ENCODE measurements at places on chromosomes 3 and 15.

- DNase-seq, result no peak
Measured at GRCh38 chr3:38297947-38298711, 16.0 kb downstream of the SLC22A14 start.

- no peak for DNase-seq
Measured at GRCh38 chr3:193231201-193231600, 9.8 kb upstream of the PLAAT1 start.

- DNase-seq, result no peak
Measured at GRCh38 chr3:159252274-159252673, 450.4 kb downstream of the MFSD1 start.

DNA sequence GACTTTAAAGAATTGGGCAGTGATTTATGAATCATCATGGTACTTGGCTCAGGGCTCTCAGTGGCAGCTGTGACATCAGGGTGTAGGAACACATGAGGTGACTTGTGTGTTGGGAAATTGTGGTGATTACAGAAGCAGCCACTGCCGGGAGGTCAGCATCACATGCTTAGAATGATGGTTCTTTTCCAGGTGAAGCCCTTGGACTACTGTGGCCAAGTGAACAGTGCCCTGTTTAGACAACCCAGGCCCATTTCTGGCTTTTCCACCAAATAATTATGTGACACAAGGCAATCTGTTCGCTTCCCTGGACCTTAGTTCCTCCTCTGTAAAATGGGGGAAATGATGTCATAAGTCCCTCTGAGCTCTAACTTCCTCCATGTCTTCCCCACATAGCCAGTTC is 139.7 kb upstream of the ROPN1 start:
- DNase-seq, result no peak

DNA sequence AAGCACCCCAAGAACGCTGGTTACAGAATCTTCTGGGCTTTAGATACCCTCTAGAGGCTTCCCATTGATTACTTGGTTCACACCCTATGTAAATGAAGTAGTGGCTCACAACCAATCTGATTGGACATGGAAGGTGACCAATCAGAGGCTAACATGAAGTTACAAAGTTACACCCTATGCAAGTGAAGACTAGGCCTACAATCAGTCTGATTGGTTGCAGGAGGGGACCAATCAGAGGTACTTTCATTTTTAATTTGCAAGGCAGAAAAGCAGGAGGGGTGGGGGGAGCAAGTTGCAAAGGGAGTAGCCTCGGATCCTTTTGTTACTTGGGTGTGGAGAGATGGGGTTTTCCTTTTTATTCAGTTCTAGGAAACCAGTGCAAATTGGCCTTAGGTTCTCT is 11.1 kb upstream of the RTP2 start:
- no peak for DNase-seq

GRCh38 chr3:64437131-64437530 is 211.9 kb upstream of the PRICKLE2 start:
- DNase-seq, result no peak

DNA sequence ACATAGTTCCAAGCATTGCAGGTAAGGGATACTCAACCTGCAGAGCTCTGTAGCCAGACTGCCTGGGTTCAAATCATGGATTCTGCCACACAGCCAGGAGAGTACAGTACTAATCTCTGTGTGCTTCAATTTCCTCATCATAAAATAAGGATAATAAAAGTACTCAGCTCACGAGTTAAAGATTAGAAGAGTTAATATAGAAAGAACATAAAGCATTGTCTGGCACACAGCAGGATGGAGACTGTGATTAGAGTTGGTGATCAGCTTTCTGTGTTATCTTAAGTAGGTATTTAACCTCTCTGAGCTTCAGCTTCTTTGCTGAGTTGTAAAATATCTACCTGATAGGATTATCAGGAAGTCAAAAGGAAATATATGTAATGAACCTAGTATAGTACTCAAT is 2.7 kb downstream of the CEP70 start:
- DNase-seq, result no peak

DNA sequence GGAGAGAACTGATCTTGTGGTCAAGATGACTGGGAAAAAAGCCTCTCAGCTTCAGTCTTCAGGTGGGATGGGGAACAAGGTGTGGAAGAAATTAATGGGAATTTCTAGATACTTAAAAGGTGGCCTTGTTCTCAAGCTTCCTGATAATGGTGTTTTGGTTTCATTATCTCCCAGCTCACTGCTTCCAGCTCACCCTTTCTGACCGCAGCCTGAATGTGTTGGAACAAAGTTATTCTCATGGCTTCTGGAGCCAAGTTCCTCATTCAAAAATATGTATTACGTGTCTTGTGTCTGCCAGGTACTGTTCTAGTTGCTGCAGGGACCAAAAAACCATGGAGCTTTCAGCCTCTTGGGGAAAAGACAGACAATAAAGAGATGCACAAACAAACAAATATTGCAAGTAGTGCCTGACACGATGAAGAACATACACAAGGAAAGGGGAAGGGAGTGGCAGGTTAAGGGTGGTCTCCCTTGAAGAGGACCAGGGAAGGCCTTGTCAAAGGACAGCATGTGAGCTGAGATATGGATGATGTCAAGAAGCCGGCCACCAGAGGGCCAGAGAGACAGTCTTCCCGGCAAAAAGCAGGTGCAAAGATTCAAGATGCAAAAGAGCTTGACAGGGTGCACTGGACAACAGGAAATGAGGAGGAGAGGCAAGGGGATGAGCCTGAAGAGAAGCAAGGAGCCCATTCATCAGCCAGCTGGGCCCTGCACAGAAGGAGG is 35.5 kb downstream of the ARRDC4 start:
- no peak for DNase-seq

DNA sequence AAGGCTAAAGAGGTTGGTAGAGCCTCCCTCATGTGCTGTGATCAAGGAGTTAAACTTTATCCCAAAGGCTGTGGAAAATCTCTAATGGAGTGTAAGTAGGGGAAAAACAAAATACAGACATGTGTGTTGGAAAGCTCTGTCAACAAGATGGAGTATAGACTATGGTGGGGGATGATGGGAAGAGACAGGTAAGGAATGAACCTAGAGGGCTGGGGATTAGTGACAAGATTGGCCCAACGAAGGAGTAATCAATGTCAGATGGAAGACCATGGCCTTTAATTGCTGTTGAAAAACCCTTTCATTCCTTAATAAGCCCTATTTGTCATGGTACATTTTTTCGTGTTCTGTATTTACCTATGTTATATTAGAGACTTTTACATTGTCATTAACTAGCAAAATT is 278.6 kb downstream of the SQOR start:
- DNase-seq, result no peak

- DNase-seq, result no peak
Measured at GRCh38 chr3:90016555-90016954, 909.1 kb downstream of the EPHA3 start.

- peak; percentile 100 for DNase-seq
Measured at GRCh38 chr3:133573054-133573628, 345 bp upstream of the CDV3 start.

- DNase-seq, result no peak
Measured at GRCh38 chr15:71254491-71254890, 139.2 kb downstream of the THSD4 start.

- no peak for DNase-seq
Measured at GRCh38 chr3:8766148-8766547, 3.3 kb downstream of the OXTR start.

- no peak for DNase-seq
Measured at GRCh38 chr3:105430455-105430854, 63.7 kb downstream of the ALCAM start.

DNA sequence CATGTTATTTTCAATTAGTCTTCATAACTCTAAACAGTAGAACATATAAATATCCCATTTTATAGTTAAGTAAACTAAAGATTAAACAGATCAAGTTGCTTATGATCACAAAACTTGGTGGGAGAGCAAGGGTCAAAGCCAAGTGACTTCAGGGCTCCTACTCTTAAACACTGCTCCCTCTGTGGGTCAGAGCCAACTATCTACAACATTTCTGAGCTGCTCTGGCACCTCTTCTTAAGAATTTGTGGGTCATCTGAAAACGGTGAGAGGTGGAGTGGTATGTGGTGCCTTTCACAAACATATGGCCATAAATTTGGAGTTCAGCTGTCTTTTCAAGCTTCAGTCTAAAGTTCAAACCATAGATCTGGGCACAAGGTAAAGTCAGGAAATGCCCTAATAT is 10.9 kb downstream of the ATG3 start:
- DNase-seq, result no peak

DNA sequence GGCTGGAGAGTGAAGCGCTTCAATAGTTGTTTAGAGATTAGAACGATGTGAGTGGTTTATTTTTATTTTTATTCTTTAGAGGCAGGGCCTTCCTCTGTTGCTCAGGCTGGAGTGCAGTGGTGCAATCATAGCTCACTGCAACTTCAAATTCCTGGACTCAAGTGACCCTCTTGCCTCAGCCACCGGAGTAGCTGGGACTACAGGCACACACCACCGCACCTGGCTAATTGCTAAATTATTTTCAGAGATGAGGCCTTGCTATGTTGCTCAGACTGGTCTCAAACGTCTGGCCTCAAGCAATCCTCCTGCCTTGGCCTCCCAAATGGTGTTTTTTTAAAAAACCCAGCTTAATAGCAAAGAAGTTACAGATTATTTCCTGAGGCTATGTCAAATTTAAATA is 29.0 kb downstream of the PPARG start:
- DNase-seq, result no peak

GRCh38 chr15:46297766-46298165 is 662.9 kb downstream of the SQOR start:
- DNase-seq, result no peak

- no peak for DNase-seq
Measured at GRCh38 chr3:174644287-174644686, 214.8 kb upstream of the NAALADL2 start.

- DNase-seq, result no peak
Measured at GRCh38 chr3:53938645-53939044, 47.0 kb upstream of the SELENOK start.

- DNase-seq, result peak; percentile 11
Measured at GRCh38 chr15:91099995-91100813, at the start of gene SV2B. SV2B (plus strand) TSS chr15:91100257; CDS start chr15:91226264, 126,007 bp downstream.

DNA sequence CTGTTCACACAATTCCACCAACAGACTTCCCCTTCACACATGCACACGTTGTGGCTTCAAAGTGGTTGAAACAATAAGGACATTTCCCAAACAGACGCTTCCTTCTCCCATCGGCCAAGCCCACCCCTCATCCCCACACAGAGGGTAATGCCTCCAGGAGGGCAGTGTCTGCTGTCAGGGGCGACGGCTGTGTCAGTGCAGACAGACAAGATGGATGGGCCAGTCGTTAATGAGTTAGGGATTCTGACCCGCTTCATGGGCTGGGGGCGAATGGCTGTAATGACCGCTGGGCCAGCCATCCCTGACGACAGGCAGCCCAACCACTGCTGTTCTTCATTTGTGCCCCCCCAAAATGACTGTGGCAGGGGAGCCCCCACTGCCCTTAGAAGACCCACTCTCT is 20.2 kb upstream of the SKIC8 start:
- DNase-seq, result no peak

GRCh38 chr3:154314152-154314551 is 10.1 kb downstream of the DHX36 start:
- no peak for DNase-seq

GRCh38 chr15:71777216-71777943 is 33.0 kb upstream of the NR2E3 start:
- no peak for DNase-seq

DNA sequence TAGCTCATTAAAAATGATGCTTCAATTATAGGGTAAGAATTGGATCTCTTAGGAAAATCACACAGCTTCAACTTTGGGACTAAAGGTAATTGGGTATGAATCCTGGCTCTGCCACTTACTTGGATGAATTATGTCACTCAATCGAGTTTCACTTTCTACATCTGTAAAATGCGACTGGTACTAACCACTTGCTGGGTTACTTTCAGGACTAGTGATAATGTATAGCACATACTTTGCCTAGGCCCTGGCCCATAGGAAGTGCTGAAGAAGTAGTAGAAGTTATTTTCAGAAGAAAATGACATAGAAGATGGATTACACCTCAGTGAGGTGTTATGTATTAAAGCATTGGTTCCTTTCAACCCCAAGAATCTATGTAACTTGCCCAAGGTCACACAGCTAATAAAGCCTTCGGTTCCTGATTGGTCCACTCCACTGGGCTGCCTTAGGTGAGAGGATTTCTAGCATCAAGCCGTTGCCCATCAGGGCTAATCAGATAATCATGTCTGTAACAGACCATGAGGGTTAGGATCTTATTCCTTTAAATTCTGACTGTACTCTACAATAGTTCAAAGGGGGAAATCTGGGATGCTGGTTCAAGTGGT is 29.4 kb upstream of the AP4E1 start:
- DNase-seq, result no peak

DNA sequence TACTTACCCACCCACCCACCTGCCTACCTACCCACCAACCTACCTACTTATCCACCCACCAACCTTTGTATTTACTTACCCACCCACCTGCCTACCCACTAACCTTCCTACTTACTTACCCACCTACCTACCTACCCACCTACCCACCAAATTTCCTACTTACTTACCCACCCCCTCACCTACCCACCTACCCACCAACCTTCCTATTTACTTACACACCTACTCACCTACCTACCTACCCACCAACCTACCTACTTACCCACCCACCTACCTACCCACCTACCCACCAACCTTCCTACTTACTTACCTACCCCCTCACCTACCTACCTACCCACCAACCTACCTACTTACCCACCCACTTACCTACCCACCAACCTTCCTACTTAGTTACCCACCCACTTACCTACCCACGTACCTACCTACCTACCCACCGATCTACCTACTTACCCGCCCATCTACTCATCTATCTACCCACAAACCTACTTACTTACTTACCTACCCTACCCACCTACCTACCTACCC is 179.6 kb downstream of the USP13 start:
- DNase-seq, result no peak

DNA sequence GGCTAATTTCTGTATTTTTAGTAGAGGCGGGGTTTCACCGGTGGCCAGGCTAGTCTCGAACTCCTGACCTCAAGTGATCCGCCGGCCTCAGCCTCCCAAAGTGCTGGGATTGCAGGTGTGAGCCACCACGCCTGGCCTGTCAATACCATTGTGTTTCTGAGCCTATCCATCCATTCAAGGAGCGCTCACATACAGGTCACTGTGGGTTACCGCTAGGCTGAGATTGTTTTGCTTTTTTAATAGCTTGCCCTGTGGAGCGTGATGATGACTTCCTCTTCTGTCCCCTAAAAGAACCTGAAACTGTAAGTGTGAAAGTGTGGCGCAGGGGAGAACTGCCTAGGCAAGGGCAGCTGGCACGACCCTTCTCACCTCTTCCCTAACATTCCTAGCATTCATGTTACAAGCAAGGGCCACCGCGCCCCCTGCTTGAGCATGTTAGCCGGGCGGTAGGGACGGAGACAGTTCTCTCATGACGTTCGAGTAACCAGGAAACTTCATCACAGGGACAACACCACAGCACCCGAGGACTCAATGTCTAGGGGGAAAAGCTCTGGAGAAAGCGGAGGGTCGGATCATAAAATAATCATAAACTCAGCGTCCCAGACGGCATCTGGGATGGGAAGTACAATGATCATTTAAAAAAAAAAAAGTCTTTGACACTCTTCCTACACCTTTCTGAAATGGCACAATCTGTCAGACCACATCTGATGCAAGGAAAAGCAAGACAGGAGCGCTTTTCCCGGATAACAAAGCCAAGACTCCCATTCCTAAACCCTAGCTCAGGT is 790 bp downstream of the LAMP3 start:
- no peak for DNase-seq

- DNase-seq, result no peak
Measured at GRCh38 chr3:14238356-14238755, 59.7 kb downstream of the LSM3 start.
